ENCODE measurements at places on chromosomes 12 and 14. TPM values are rescaled to one million over a fixed set of nuclear protein-coding genes. Genes with fewer than 3 reads are reported as not detected.

GRCh38 chr12:15806826-15807225, 17.6 kb upstream of the EPS8 start:
- no peak for DNase-seq

DNA sequence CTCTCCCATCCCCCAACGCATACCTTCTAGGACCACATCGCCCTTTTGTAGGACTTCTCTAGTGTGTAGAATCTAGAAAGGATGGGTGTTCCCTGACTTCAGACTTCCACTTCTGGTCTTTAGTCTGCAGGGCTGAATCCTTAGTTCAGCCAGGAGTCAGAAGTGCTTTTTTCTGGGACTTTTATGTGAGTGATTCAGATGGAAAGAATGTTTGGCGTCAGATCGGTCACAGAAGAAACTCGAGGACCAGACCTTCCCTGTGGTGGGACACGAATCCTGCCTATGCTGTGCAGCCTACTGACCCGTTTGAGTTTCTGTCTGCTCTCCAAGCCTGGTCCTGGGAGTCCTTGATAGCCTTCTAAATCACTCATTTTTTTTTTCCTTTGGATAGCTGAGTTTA, 165.4 kb upstream of the SSTR1 start:
- no peak for DNase-seq

DNA sequence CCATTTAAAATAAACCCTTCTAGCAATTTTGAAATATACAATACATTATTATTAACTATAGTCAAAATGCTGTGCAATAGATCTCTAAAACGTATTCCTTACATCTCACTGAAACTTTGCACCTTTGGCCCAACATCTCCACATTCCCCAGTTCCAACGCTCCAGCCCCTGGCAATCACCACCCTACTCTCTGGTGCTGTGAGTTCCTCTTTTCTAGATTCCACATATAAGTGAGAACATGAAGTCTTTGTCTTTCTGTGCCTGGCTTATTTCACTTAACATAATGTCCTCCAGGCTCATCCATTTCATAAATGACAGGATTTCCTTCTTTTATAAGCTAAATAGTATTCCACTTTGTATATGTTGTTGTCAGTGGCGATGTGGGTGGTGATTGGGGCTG, 194.7 kb upstream of the RTL1 start:
- no peak for DNase-seq

DNA sequence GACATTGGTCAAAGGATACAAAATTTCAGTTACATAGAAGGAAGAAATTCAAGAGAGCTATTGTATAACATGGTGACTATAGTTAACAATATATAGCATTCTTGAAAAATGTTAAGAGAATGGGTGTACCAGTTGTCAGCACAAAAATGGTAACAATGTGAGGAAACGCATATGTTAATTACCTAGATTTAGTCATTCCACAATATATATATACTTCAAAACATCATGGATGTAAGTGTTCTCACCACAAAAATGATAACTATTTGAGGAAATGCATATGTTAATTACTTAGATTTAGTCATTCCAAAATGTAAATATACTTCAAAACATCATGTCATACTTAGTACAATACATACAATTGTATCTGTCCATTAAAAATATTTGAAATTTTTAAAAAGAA, 540.4 kb upstream of the MGAT4C start:
- DNase-seq = no peak

DNA sequence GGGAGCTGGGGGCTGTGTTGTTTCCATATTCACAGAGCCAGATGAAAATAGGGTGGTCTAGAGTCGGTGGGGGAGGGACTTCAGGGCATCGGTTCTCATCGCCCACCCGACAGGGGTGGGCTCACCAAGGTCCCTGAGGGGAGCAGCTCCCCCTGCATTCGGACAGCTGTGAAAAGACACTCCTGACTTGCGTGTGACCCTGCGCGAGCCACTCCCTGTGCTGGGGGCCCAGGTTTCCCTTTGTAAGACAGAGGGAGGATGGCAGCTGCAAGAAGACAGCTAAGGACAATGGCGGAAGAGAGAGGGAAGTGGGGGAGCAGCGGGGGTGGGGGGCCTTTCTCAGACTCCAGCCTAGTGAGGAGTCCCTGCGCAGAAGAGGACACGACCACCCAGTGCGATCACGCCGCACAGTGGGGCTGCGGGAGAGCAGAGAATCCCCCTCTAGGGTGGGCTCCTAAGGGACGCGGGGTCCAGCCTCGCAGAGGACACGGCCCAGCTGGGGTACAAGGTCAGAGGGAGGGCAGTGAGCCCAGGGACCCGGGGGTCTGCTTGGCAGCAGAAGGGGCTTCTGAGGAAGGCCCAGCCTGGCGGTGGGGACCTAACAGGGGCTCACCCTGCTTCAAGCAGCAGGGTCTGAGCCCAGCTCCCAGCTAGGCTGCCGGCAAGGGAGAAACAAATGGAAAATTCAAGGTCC, 326.9 kb upstream of the DIO3 start:
- DNase-seq = no peak

GRCh38 chr12:111453071-111453989, 47.6 kb downstream of the SH2B3 start:
- DNase-seq = no peak

ITGA7 gene
- 4.1 TPM for total RNA-seq

GRCh38 chr12:117472983-117473382, 111.6 kb upstream of the NOS1 start:
- no peak for DNase-seq

DNA sequence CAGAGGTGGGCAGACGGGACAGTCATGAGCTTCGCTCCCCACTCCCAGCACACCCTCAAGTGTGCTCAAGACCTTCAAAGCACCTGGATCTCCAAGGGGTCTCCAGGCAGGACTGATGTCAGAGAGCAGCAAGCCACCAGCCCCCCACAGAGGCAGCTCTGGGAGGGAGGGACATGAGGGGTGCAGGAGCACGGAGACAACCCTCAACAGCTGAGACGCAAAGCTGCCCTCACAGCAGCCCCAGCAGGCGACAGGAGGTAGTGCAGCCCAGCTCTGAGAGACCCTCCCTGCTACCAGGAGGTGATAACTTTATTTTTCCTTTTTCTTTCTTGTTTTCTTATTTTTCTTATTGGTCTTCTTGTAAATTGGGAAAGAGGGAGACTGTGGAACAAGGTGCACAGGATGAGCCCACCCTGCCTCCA, 17.9 kb downstream of the SIVA1 start:
- DNase-seq = peak; percentile 35

JAG2 gene
- total RNA-seq = 2.4 TPM

- DNase-seq = no peak
These were observed 26.6 kb upstream of the PNMA1 start for GRCh38 chr14:73740618-73741326.

POTEM gene
- not detected for total RNA-seq

SSPN gene
- not detected for total RNA-seq

TMCC3 gene
- 0.43 TPM for total RNA-seq

HSPA2 gene
- total RNA-seq = 6.7 TPM

GRCh38 chr12:48927261-48927660, 2.0 kb upstream of the FKBP11 start:
- no peak for DNase-seq

DNA sequence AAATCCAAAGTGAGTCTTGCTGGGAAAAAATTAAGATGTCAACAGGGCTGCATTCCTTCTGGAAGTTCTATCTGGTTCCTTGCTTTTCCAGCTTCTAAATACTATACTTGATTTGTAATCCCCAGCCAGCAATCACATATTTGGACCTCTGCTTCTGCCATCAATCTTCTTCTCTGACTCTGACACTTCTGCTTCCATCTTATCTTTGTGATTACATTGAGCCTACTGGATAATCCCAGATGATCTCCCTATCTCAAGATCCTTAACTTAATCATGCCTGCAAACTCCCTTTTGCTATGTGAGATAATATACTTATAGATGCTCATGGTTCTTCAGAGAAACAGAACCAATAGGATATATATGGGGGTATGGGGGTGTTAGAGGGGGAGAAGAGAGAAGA, 49.9 kb upstream of the ZDHHC17 start:
- DNase-seq = no peak

GRCh38 chr12:132904718-132905328, 17.4 kb upstream of the CHFR start:
- peak; percentile 93 for DNase-seq

GRCh38 chr14:89828471-89829165, 125.9 kb downstream of the EFCAB11 start:
- DNase-seq = no peak
